Mammary epithelial cell (primary cell): ENCODE measurements at places on chromosomes 3 and 15.

DNA sequence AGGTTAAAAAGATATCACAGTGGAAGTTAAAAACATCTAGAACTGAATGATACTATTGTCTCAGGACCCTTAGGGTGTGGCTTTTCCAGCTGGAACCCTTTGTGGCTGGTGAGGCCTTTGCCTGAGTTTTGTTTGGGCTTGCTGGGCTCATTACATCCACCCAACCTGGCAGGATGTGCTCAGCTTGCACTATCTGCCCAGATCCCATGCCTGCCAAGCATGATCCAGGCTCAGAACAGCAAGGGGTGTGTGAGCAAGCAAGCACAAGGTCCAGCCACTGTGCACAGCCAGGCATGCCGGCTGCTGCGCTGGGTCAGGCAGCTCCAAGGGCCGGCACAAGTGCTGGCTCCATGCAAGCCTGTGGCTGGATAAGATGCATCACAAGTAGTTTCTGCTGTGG is 512.7 kb upstream of the CDIN1 start:
- peak; percentile 89 for DNase-seq

DNA sequence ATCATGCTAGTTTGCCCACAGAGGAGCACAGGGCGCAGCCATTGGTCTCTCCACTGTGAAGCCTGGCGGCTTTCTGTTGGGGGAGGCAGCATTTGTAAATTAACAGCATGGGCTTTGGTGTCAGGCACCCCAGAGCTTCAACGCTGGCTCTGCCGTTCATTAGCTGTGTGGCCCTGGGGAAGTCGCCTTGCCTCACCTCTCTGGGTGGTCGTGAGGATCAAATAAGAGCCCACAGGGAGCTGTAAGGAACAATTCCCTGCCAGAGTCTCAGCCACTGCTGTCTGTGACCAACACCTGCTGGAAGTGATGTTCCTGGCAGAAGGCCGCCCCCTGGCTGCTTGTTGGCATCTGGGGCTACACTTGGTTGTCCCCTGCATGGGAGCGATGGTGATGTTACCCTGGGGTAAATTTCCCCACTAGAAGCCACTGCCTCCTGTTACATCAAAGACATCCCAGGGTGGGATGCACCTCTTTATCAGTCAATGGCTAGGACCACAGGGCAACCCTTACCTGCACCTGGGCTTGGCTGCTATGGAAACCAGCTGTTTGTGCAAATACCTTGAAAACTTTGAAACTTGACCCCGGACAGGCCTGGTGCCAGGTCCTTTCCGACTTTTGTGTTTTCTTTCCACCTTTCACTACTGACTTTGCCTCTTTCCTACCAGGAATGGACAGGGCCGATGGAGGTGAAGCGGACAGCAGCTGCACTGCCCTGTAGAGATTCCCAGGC is 36.9 kb downstream of the DNASE1L3 start:
- no peak for DNase-seq

DNA sequence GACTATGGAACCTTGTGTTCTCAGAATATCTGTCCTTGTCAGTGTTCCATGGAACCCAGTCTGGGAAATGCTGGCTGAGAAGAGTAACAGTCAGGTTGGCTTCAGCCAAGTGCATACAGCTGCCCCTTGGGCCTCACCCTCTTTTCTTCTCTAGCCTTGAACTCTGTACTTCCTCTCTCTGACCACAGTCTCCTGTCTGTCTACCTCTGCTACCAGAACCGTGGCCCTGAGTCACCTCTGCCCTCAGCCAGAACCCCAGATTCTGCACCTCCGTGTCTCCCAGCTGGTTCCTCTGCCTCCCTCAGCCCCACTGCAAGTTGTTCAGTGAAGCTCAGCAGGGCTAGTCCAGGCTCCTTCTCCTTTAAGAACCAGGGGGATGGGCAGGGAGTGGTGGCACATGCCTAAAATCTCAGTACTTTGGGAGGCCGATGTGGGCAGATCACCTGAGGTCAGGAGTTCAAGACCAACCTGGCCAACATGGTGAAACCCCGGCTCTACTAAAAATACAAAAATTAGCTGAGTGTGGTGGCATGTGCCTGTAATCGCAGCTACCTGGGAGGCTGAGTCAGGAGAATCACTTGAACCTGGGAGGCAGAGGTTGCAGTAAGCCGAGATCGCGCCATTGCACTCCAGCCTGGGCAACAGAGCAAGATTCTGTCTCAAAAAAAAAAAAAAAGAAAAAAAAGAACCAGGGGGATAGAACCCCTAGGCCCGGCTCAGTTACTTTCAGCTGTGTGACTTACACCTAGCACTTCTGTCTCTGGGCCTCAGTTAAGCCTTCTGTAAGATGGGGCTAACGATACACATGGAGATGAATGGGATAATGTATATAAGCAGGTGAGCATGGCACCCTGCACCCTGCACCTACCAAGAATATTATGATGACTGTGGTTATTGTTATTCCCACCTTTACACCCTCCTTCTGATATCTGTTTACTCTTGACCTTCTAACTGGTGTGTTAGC is 24.3 kb upstream of the TATDN2 start:
- no peak for DNase-seq

DNA sequence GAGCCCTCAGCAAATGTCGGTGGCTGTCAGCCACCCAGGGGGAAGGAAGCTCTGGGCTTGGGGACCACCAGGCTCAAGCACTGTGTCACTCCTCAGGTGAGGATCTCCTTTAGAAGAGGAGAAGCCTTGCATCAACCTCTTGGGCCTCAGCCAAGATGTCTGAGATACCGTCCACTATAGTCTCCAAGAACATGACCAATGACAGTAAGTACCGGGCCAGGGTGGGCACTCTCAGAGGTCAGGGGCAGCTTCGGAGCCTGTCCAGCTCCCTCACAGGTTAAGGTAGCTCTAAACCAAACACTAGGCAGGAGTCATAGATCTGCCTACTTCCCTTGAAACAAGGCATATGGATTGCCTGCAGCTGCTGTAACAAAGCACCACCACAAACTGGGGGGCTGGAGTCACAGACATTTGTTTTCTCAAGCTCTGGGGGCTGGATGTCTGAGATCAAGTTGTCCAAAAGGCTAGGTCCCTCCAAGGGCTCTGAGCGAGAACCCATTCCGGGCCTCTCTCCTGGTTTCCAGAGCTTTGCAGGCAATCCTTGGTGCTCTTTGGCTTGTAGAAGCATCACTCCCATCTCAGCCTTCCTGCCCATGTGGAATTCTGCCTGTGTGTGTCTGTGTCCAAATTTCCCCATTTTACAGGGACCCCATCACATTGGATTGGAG is 1.3 kb downstream of the CFAP100 start:
- no peak for DNase-seq

DNA sequence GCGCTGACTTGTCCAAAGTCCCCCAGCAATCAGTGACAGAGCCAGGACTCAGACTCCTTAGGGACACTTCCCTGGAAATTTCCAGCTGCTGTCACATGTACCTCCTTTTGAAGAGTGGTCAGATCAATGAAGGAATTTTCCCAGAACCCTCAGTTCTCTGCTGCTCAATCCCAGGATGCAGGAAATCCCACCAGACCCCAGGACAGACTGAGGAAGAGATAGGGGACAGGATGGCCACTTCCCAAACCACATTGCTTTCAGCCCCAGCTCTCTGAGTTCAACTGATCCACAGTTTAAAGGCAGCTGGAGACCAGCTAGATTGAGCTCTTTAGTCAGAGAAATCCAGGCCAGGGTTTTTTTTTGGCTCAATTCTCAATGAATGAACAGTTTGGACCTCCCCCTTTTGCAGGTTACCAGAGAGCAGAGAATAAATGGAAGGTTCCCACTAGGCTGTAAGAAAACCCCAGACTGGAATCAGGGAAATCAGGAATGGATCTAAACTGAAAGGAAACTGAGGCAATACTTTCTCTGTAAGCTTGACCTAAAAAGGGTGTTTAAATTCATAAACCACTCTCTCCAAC is 1.5 kb downstream of the CYP1A1 start:
- peak; percentile 74 for DNase-seq

GRCh38 chr3:66856533-66856932 is 141.6 kb upstream of the KBTBD8 start:
- no peak for DNase-seq

- DNase-seq, result peak; percentile 37
Observed at GRCh38 chr3:132256989-132257388, 60.2 kb upstream of the ACP3 start.

DNA sequence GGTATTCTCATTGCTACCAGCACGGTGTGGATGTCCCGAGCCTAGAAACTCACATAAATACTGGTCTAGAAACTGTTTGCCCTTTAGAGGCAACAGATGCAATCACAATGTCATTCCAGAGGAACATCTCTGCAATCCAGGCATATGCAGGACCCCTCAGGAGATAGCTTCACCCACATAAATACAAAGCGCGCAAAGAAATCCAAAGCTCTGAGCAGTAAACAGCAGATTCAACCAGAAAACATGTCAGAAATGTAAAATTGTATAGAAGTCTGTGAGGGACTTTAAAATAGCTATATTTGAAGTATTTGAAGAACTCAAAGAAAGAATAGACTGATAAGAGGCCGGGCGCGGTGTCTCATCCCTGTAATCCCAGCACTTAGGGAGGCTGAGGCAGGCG is 291.7 kb downstream of the FAM43A start:
- DNase-seq, result no peak

DNA sequence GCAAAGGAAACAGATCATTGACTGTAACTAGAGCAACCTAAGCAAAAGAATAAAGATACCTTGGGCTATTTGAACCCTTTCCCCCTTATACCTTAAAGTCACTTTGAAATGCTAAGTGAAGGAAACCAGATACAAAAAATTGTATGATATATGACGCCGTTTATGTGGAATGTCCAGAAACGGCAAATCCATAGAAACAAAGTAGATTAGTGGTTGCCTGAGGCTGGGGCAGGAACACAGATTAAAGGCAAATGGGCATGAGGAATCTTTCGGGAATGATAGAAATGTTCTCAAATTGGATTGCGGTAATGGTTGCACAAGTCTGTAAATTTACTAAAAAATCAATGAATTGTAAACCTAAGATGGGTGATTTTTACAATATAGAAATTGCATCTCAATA is 160.1 kb upstream of the CCDC54 start:
- DNase-seq, result peak; percentile 95

DNA sequence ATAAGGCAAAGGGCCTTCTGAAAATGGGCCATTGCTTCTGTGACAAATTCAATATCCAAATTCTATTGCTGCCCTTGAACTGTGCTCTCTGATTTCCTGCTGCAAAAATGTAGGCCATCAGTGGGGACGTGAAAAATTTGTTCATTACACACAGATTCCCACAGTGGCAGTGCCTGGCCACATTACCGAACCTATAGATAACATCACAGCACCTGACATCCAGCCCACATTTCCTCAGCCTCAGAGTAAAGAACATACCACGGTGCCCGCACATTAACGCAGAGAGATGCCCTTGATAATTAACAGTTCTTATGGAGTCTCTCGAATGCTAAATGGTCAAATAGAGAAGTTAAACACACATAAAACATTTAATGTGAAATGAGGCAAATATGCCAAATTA is 931.6 kb upstream of the CFAP20DC start:
- no peak for DNase-seq

DNA sequence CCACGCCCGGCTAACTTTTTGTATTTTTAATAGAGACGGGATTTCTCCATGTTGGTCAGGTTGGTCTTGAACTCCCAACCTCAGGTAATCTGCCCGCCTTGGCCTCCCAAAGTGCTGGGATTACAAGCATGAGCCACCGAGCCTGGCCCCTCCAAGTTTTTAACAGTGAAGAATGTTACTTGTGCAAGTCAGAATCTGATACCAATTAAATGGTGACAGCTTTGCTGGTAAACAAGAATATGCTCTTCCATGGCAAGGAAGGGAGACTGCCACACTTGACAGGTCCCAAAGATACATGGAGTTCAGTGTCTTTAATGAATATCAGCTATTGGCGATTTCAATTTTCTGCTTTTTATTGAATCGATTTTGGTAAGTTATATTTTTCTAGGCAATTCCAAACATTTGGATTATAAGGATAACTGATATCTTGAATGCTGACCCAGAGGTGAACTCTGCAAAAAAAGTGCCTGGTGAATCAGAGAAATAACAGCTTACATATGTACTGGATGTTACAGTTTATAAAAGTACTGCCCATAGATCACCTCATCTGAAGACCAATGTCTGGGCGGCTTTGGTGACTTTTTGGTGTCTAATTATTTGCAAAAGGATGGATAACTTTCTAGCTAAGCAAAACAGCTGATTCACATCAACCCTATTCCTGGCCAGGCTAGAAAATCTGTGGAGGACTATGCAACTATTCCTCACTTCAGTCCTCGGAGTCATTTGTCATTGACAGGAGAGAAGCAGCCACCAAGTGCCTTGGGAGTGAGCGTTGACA is 1.2 kb downstream of the PARP16 start:
- no peak for DNase-seq

DNA sequence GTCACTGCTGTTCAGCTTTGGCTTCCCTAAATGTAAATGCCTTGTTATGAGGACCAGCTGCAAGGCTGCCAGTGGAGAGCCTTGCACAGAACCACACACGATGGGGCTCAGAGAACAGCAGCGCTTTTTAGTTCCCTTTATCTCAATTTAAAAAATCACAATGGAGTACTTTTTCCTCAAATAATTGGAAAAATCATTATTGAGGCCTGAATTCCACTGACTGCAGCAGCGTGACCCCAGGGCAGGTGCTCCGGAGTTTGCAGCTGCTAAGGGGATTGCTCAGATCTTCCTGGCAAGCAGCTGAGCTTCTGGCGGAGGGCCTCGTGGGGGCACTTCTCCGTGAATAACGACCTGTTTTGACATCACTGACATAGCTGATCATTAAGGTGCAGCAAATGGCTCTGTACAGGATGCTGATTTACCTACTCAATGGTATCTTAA is 245.6 kb upstream of the TRIM42 start:
- no peak for DNase-seq

- DNase-seq, result peak; percentile 19
Observed at GRCh38 chr3:98018301-98018700, 16.8 kb downstream of the GABRR3 start.

- DNase-seq, result peak; percentile 39
Observed at GRCh38 chr3:138935863-138936740, 10.8 kb downstream of the FOXL2 start.

DNA sequence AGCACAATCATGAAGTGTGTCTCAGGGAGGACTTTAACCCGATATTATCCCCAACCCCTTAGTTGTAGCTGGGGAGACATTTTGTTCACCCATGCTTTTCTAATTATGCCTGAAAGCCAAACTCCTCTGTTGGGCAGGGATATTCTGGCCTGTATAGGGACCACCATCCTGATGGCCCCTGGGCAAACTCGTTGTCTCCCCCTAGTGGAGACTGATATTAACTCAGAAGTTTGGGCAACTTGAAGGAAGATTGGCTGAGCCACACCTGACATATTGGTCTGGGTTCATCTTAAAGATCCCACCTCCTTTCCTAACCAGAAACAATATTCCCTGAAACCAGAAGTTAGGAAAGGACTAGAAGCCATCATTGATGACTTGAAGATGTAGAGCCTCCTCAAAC is 42.3 kb downstream of the TM4SF18 start:
- no peak for DNase-seq

DNA sequence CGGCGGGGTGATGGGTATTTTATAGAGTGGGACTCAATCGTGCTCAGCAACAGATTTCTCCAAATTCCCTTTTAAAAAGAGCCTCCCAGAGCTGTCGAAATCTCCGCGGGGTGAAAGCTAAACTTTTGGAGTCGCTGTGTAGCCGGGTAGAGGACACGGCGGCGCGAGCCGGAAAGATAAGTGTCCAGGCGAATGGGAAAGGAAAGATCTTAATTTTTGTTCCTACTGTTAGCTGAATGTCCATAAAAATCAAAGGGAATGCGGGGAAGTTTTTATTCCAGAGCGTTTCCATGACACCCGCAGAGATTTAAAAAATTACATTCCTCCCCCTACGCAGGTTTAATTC is 9.1 kb downstream of the EOMES start:
- DNase-seq, result no peak
